ENCODE measurements at places on chromosomes 2 and 18. TPM values are rescaled to one million over a fixed set of nuclear protein-coding genes. Genes with fewer than 3 reads are reported as not detected.

Gene MAP2
- total RNA-seq = 0.89 TPM

Gene COL4A3
- total RNA-seq = not detected

Gene TMEM198
- total RNA-seq = 0.45 TPM

Gene ACVR1C
- total RNA-seq = 9.4 TPM

Gene EIF2AK2
- 24.2 TPM for total RNA-seq

Gene HOXD13
- not detected for total RNA-seq

Gene TUBA4A
- 183 TPM for total RNA-seq

Gene SULT1C2
- total RNA-seq = not detected

Gene GPR55
- 8.8 TPM for total RNA-seq

Gene CNRIP1
- total RNA-seq = 0.38 TPM

Gene RTN4
- 76.3 TPM for total RNA-seq

Gene ARHGAP25
- total RNA-seq = 124 TPM

Gene REG1B
- not detected for total RNA-seq

Gene SMAD2
- 146 TPM for total RNA-seq

Gene AFF3
- 19.8 TPM for total RNA-seq

Gene SNED1
- 56.3 TPM for total RNA-seq

Gene ITPRIPL1
- total RNA-seq = 0.94 TPM

Gene CD207
- total RNA-seq = not detected

Gene RTP5
- not detected for total RNA-seq

Gene COLEC12
- 0.12 TPM for total RNA-seq

Gene ADI1
- total RNA-seq = 41.7 TPM

Gene TPO
- total RNA-seq = not detected

Gene GDF7
- total RNA-seq = 0.05 TPM

Gene STPG4
- total RNA-seq = 0.13 TPM

Gene NEU2
- not detected for total RNA-seq

Gene SLC5A7
- not detected for total RNA-seq

Gene CWC22
- 14.4 TPM for total RNA-seq
